ENCODE measurements at places on chromosomes 11 and 22.
A peak's percentile ranks its signal among the peaks of the same experiment; 100 is the strongest.

DNA sequence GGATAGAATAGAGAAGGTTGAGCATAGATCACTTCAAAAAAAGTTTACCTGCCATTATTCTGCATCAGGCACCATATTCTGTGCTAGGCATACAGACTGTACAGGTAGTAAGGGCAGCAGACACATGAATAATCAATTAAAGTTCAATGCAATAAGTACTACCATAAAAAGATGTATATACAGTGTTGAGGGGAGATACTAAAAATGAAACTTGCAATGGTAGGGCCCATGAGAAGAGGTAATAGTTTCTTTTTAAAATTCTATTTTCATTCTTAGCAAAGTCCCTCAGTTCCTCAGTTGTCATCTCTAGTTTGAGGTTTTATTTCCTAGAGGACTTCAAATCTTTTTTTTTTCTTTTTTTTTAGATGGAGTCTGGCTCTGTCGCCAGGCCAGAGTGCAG is 819.9 kb downstream of the FAM181B start:
- DNase-seq: no peak

- no peak for DNase-seq
Measured at GRCh38 chr22:44019846-44020245, 4.3 kb upstream of the PARVB start.

- DNase-seq: no peak
Measured at GRCh38 chr11:107179829-107180228, 161.6 kb upstream of the GUCY1A2 start.

- DNase-seq: no peak
Measured at GRCh38 chr11:17890325-17890724, 122.5 kb downstream of the SERGEF start.

- no peak for DNase-seq
Measured at GRCh38 chr11:62432695-62433094, 13.9 kb downstream of the SCGB1A1 start.

DNA sequence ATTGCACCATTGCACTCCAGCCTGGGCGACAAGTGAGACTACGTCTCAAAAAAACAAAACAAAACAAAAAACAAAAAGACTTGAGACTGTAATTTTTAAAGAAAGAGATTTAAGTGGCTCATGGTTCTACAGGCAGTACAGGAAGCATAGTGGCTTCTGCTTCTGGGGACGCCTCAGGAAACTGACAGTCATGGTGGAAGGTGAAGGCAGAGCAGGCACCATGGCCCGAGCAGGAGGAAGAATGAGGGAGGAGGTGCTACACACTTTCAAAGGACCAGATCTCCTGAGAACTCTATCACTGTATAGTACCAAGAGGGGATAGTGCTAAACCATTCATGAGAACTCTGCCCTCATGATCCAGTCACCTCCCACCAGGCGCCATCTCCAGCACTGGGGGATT is 52.0 kb downstream of the CBL start:
- DNase-seq: no peak

DNA sequence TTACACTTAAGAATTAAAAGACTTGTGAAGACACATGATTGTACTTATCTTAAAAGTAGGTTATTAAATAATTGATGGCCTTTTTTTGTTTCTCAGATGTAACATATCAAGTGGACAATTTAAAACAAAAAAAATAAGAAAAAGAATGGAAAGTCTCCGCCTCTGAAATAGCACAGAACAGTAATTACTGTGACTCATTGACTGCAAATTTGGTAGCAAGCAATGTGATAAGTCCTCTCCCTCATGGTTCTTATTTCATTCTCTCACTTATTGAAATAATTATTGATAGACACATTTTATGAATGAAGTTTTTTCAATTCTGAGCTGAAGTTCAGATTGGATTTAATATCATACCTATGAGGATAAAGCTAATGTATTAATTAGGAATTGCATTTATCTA is 717.9 kb upstream of the LUZP2 start:
- no peak for DNase-seq

- no peak for DNase-seq
Measured at GRCh38 chr22:43562843-43563242, 151.0 kb downstream of the MPPED1 start.

GRCh38 chr11:30586251-30587144 is at the start of gene MPPED2:
TSS of gene MPPED2 (minus strand) at chr11:30586353. CDS start at chr11:30580373, 5,980 bp downstream.
- DNase-seq: peak; percentile 87

- no peak for DNase-seq
Measured at GRCh38 chr11:35116245-35116644, 22.7 kb upstream of the CD44 start.

DNA sequence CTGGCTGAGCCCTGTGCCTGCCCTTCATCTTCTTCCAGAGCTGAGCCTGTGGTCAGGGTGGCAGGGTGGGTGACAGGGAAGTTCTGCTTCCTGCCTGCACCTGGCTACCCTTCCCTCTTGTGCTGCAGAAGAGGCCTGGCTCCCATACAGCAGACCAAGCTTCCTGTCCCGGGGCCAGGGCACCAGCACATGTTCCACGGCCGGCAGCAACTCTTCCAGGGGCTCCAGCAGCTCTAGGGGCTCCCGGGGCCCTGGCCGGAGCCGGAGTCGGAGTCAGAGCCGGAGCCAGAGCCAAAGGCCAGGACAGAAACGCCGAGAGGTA is 15.0 kb downstream of the ROBO3 start:
- DNase-seq: no peak

DNA sequence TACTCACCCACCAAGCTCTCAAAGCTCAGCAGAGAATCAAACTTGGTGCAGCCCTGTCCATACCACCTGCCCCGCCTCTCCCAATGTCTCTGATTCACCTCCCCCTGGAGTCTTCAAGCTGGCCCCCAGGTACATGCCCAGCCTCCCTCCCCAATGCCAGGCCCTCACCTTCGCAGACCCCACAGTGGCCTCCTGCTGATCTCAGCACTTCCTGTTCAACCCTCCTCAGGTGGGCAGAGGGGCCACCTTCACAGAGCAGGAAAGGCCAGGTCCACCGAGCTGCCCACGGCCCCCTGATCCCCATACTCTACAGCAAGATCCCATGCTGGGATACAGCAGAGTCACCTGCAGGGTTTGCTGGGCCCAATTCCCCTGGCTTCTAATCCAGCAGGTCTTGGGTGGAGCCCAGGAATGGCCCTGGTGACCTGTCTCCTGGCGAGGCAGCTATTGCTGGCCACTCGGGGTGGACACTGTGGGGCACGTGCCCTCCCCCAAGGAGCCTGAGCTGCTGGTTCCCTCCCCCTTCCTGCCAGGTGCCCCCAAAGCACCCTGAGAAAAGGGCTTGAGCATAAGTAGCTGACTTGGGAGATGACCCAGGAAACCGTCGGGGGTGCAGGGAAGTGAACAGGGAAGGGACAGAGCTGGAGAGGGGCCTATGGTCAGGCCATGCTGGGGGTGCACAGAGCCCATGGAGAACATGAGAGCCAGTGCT is 150.7 kb downstream of the BRD1 start:
- no peak for DNase-seq
